H1 (cell line): ENCODE measurements at places on chromosomes 13 and 19. TPM values are rescaled to one million over a fixed set of nuclear protein-coding genes. Genes with fewer than 3 reads are reported as not detected.

The KPNA3 gene
- total RNA-seq, result 62.3 and 63.2 TPM in 2 replicates

The CEACAM16 gene
- total RNA-seq, result not detected in 2 replicates

The SHISA7 gene
- total RNA-seq, result 0.98 and 1.0 TPM in 2 replicates

GRCh38 chr19:13104360-13104847 is 1.7 kb upstream of the LYL1 start:
- peaks cover 34% of the 10 kb centered on the region for H3K27me3 ChIP-seq
- peak; percentile 95 for DNase-seq
- H3K27ac ChIP-seq, result no peak overlapping the region
- H3K36me3 ChIP-seq, result peaks cover under 1% of the 10 kb centered on the region; the same call in 1 of the 2 replicates

GRCh38 chr13:26979334-26979733 is 192.3 kb downstream of the USP12 start:
- DNase-seq, result no peak
- H3K27me3 ChIP-seq, result no peaks in the 10 kb centered on the region
- no peaks in the 10 kb centered on the region for H3K36me3 ChIP-seq
- no peak overlapping the region for H3K4me3 ChIP-seq
- no peaks in the 10 kb centered on the region; the same call in 1 of the 2 replicates for H3K4me1 ChIP-seq
- H3K27ac ChIP-seq, result no peak overlapping the region

- H3K36me3 ChIP-seq, result no peaks in the 10 kb centered on the region; the same call in 1 of the 2 replicates
- H3K27ac ChIP-seq, result no peak overlapping the region
- no peaks in the 10 kb centered on the region for H3K27me3 ChIP-seq
- H3K4me1 ChIP-seq, result no peaks in the 10 kb centered on the region
These were observed 18.5 kb downstream of the CYP2A6 start for GRCh38 chr19:40831502-40832430.

DNA sequence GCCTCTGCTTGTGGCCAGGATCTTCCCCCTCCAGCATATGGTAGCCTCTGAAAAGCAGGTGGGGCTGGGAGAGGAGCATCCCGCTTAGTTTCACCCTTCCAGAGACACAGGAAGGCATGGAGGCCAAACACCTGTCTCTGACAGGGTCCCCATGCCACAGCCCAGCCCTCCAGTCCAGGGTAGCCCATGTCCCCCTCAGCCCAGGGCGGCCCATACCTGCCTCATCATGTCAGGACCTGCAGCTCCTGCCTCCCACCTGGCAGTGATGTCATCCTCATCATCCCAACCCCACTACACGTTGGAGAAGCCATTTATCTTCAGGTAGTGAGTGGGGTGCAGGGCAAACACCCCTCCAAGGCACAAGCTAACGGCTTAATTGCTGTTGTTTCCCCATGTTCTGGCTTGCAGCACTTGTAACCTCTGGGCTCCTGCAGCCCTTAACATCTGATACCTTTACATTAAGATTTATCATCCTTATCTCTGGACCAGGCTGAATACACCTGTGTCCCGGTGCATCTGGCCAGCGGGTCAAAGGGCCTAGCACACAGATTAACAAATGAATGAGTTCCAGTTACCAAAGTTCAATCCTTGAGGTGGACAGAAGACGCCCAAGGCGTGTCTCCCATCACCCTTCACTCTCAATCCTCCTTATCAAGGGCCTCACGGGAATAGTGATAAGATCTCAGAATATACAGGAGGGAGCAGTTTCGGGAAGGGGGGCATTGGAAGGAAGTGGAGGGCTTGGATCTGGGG is 22.2 kb downstream of the ZNF175 start:
- 0 out of 2 replicates have a peak, but pooled peaks cover 2% of the 10 kb centered on the region for H3K27me3 ChIP-seq
- H3K36me3 ChIP-seq, result no peaks in the 10 kb centered on the region
- no peaks in the 10 kb centered on the region for H3K4me1 ChIP-seq
- peak; percentile 41 for DNase-seq
- no peak overlapping the region for H3K27ac ChIP-seq
- H3K4me3 ChIP-seq, result peak overlapping the region; percentile 75

GRCh38 chr13:42984691-42985090 is 7.3 kb downstream of the EPSTI1 start:
- H3K4me3 ChIP-seq, result no peak overlapping the region
- peaks cover 3% of the 10 kb centered on the region for H3K4me1 ChIP-seq
- no peaks in the 10 kb centered on the region for H3K27me3 ChIP-seq

- H3K4me1 ChIP-seq, result peaks cover 4% of the 10 kb centered on the region
- H3K27ac ChIP-seq, result no peak overlapping the region
- no peak overlapping the region for H3K4me3 ChIP-seq
- H3K36me3 ChIP-seq, result no peaks in the 10 kb centered on the region
- DNase-seq, result no peak
These were observed 252.1 kb upstream of the STARD13 start for GRCh38 chr13:33537676-33538075.

- peaks cover 15% of the 10 kb centered on the region for H3K36me3 ChIP-seq
- H3K27ac ChIP-seq, result no peak overlapping the region
- H3K27me3 ChIP-seq, result no peaks in the 10 kb centered on the region
- no peak overlapping the region for H3K4me3 ChIP-seq
- DNase-seq, result no peak
- H3K4me1 ChIP-seq, result peaks cover 8% of the 10 kb centered on the region
These were observed 7.5 kb downstream of the ZNF331 start for GRCh38 chr19:53545271-53546065.

DNA sequence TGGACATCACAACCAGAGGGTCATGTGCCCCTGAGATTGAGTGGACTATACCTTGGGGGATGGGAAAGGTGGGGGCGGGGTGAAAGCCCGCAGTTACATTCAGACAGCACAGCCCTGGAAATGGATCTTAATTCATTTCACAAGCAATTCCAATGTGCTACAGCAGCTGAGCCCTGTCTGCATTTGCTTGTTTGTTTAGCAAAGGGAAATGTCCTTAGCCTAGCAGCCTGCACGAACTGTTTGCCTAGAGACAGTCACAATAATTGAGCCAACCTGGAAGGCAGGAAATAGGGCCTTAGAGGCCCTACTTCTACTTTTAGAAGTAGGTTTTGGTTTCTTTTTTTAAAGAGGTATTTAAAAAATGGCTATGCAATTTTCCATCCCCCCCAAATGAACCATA is 177.3 kb upstream of the KL start:
- peak; percentile 40 for DNase-seq
- H3K36me3 ChIP-seq, result no peaks in the 10 kb centered on the region
- no peaks in the 10 kb centered on the region; the same call in none of the 2 replicates for H3K4me1 ChIP-seq
- no peaks in the 10 kb centered on the region for H3K27me3 ChIP-seq

- H3K36me3 ChIP-seq, result no peaks in the 10 kb centered on the region
- DNase-seq, result no peak
- no peak overlapping the region for H3K27ac ChIP-seq
- H3K27me3 ChIP-seq, result no peaks in the 10 kb centered on the region
- peaks cover 5% of the 10 kb centered on the region for H3K4me1 ChIP-seq
These were observed 9.1 kb upstream of the VWA8 start for GRCh38 chr13:41970022-41970421.

GRCh38 chr13:45166858-45167257 is 34.0 kb downstream of the KCTD4 start:
- no peaks in the 10 kb centered on the region for H3K4me1 ChIP-seq
- no peak overlapping the region for H3K4me3 ChIP-seq
- H3K27ac ChIP-seq, result no peak overlapping the region
- no peak for DNase-seq

DNA sequence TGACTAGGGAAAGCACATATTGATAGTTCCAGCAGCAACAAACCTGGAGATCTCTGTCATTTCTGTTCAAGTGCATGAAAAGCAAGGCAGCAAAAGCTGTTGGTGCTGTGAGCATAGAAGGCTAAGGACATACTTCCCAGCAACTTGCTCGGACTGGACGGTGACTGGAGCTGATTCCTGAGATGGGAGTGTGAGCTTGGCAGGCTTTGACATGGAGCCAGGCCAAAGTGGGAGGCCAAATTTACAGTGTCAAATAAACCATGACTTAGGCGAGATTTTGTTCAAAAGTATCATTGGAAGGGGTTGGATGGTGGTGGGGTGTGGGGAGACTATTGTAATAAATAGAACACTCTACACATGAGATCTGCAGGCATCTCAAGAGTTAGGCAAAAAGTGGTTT is 5.9 kb upstream of the ARGLU1 start:
- H3K27ac ChIP-seq, result no peak overlapping the region
- no peak overlapping the region for H3K4me3 ChIP-seq
- H3K36me3 ChIP-seq, result no peaks in the 10 kb centered on the region
- H3K4me1 ChIP-seq, result peaks cover 8% of the 10 kb centered on the region; the same call in 1 of the 2 replicates

GRCh38 chr13:46176756-46177155 is 5.2 kb downstream of the LCP1 start:
- H3K4me3 ChIP-seq, result no peak overlapping the region
- H3K4me1 ChIP-seq, result no peaks in the 10 kb centered on the region
- DNase-seq, result no peak
- H3K36me3 ChIP-seq, result no peaks in the 10 kb centered on the region
- no peaks in the 10 kb centered on the region for H3K27me3 ChIP-seq

DNA sequence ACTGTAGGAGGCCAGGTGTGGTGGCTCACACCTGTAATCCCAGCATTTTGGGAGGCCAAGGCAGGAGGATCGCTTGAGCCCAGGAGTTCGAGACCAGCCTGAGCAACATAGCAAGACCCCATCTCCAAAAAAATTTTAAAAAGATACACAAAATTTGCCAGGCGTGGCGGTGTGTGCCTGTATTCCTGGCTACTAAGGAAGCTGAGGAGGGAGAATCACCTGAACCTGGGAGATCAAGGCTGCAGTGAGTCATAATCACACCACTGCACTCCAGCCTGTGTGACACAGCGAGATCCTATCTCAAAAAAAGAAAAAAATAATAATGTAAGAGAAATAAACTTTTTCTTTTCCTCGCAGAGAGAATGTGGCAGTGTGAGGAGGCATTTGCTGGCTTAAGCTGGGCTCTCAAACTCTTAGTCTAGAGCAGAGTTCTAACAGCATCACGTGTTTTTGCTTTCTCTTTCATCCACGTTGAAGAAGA is 21.1 kb downstream of the FAM187B start:
- DNase-seq, result no peak
- H3K27me3 ChIP-seq, result no peaks in the 10 kb centered on the region
- no peak overlapping the region for H3K4me3 ChIP-seq
- H3K36me3 ChIP-seq, result no peaks in the 10 kb centered on the region
- H3K27ac ChIP-seq, result no peak overlapping the region

GRCh38 chr13:59991395-59991794 is 172.3 kb downstream of the DIAPH3 start:
- DNase-seq, result no peak
- no peak overlapping the region for H3K4me3 ChIP-seq
- H3K27me3 ChIP-seq, result no peaks in the 10 kb centered on the region

GRCh38 chr13:36293497-36293896 is 4.1 kb downstream of the CCDC169 start:
- no peak for DNase-seq
- peaks cover 5% of the 10 kb centered on the region for H3K36me3 ChIP-seq
- H3K4me3 ChIP-seq, result no peak overlapping the region
- H3K27me3 ChIP-seq, result no peaks in the 10 kb centered on the region

DNA sequence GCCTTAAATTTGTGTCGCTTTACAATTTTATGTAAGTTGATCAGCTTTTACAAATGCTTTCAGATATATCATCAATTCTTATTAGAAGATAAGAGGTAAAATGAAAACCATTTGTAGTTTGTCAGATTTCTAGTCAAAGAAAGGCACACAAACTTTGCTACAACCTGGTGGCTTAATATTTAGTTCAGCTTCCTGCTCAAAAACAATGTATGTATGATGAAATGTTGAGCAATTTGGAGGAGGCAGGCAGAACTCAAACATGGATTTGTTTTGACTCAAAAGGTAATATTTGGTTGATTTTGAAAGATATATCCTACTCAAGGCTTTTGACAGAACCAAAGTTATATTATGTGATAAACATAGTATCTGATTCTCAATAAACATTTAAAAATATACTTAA is 24.2 kb downstream of the NEK5 start:
- no peaks in the 10 kb centered on the region for H3K4me1 ChIP-seq
- no peak overlapping the region for H3K4me3 ChIP-seq
- no peak for DNase-seq
- H3K27ac ChIP-seq, result no peak overlapping the region
- no peaks in the 10 kb centered on the region for H3K36me3 ChIP-seq

DNA sequence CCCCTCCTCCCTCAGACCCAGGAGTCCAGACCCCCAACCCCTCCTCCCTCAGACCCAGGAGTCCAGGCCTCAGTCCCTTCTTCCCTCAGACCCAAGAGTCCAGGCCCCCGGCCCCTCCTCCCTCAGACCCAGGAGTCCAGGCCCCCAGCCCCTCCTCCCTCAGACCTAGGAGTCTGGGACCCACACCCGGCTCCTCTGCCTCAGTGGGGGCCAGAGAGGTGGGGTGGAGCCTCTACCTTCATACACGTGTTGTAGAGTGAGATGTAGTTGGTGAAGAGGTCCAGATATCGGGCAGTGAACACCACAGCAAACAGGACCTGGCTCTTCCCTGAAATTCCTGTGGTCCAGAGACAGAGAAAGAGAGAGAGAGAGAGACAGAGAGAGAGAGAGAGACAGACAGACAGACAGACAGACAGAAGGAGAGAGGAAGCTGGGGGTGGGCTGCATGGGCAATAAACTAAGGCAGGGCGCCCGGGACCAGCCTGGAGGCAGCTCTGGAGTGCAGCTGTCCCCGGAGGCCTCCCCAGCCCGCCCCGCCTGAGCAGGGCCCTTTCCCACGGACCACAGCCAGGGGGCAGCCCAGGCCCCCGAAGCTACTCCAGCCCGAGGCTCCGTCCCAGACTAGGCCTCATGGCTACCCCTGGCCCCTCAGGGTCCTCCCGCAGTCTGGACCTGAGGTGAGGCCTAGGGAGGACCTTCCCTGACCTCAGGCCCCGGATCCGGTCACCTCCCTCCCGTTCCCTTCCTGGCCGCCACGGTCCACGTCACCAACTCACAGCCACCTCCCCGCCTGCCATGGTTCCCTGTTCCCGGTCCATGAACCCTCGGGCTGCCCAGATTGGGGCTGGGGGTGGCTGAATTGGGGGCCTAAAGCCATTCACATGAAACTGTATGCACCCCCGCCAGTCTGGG is 907 bp downstream of the KDELR1 start:
- H3K36me3 ChIP-seq, result peaks cover 23% of the 10 kb centered on the region
- H3K27me3 ChIP-seq, result peaks cover 26% of the 10 kb centered on the region
- peak; percentile 84 for DNase-seq
- H3K4me3 ChIP-seq, result peak overlapping the region; percentile 87
- peak overlapping the region; percentile 72; the same call in 1 of the 2 replicates for H3K27ac ChIP-seq

DNA sequence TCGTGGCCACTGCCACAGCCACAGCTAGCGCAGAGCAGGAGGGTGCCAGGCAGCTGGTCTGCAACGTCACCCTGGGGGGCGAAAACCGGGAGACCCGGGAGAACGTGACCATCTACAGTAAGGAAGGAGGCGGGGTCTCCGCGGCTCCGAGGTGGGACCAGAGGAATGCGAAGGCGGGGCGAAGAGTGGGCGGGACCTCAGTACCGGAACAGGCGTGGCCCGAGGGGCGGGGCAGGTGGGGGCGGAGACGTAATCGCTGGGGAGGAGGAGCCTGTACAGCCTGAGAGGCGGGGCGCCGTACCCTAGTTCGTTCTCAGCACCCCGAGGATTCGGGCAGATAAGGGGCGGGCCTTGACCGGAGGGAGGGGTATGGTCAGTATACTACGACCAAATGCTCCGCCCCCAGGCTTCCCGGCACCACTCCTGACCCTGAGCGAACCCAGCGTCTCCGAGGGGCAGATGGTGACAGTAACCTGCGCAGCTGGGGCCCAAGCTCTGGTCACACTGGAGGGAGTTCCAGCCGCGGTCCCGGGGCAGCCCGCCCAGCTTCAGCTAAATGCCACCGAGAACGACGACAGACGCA is 2.5 kb downstream of the ICAM5 start:
- H3K27me3 ChIP-seq, result peaks cover 96% of the 10 kb centered on the region
- H3K36me3 ChIP-seq, result no peaks in the 10 kb centered on the region
- H3K4me1 ChIP-seq, result peaks cover 51% of the 10 kb centered on the region

- DNase-seq, result no peak
- no peaks in the 10 kb centered on the region for H3K36me3 ChIP-seq
- H3K4me3 ChIP-seq, result no peak overlapping the region
- peaks cover 6% of the 10 kb centered on the region; the same call in 1 of the 2 replicates for H3K4me1 ChIP-seq
These were observed 1272.5 kb downstream of the OLFM4 start for GRCh38 chr13:54301085-54301484.

GRCh38 chr13:44234566-44234965 is 139.1 kb upstream of the SERP2 start:
- no peaks in the 10 kb centered on the region for H3K36me3 ChIP-seq
- no peak for DNase-seq
- no peaks in the 10 kb centered on the region for H3K27me3 ChIP-seq
- H3K27ac ChIP-seq, result no peak overlapping the region
- H3K4me3 ChIP-seq, result no peak overlapping the region
- peaks cover 6% of the 10 kb centered on the region; the same call in 1 of the 2 replicates for H3K4me1 ChIP-seq
